ENCODE measurements at places on chromosomes 5 and 9. TPM values are rescaled to one million over a fixed set of nuclear protein-coding genes. Genes with fewer than 3 reads are reported as not detected.

The INSL6 gene
- total RNA-seq = not detected

The HK3 gene
- total RNA-seq = not detected

The CTNND2 gene
- total RNA-seq = not detected

The CKMT2 gene
- total RNA-seq = not detected

The C9orf153 gene
- not detected for total RNA-seq

The COL27A1 gene
- 8.5 TPM for total RNA-seq

The CLIC3 gene
- total RNA-seq = 203 TPM

The SLC4A9 gene
- not detected for total RNA-seq

The HRCT1 gene
- not detected for total RNA-seq

The ARID3C gene
- not detected for total RNA-seq

The GPRIN1 gene
- 5.3 TPM for total RNA-seq

The TSSK1B gene
- 0.14 TPM for total RNA-seq

The BTNL3 gene
- total RNA-seq = not detected

The ZFP2 gene
- total RNA-seq = 1.3 TPM

The AP3B1 gene
- 39.4 TPM for total RNA-seq

The CDKN2A gene
- total RNA-seq = 18.5 TPM

The PCDHB5 gene
- total RNA-seq = 0.63 TPM

The FRRS1L gene
- 0.07 TPM for total RNA-seq

The MARCOL gene
- not detected for total RNA-seq

The IL4 gene
- total RNA-seq = not detected

The CXXC5 gene
- total RNA-seq = 28.6 TPM
